Astrocyte (in vitro differentiated cells and primary cell): ENCODE measurements at places on chromosomes 4 and X. TPM values are rescaled to one million over a fixed set of nuclear protein-coding genes. Genes with fewer than 3 reads are reported as not detected.

- H3K27me3 ChIP-seq: no peaks in the 10 kb centered on the region
- DNase-seq: no peak
- no peak overlapping the region for H3K27ac ChIP-seq
- no peaks in the 10 kb centered on the region for H3K4me1 ChIP-seq
- no peaks in the 10 kb centered on the region for H3K36me3 ChIP-seq
Observed at GRCh38 chr4:71595576-71596108, 188.2 kb downstream of the GC start.

GRCh38 chrX:148913971-148914370 is 413.6 kb downstream of the AFF2 start:
- H3K36me3 ChIP-seq: no peaks in the 10 kb centered on the region
- peak overlapping the region; percentile 12 for H3K27ac ChIP-seq
- peaks cover 4% of the 10 kb centered on the region for H3K4me1 ChIP-seq
- no peak overlapping the region for H3K4me3 ChIP-seq

- H3K36me3 ChIP-seq: no peaks in the 10 kb centered on the region
- H3K4me1 ChIP-seq: no peaks in the 10 kb centered on the region
- H3K27ac ChIP-seq: no peak overlapping the region
Observed at GRCh38 chrX:39144323-39144722, 343.1 kb downstream of the MID1IP1 start.

GRCh38 chr4:46254788-46255187 is 130.9 kb upstream of the GABRG1 start:
- DNase-seq: peak; percentile 34
- H3K27ac ChIP-seq: no peak overlapping the region
- no peaks in the 10 kb centered on the region for H3K27me3 ChIP-seq
- H3K4me3 ChIP-seq: no peak overlapping the region

GRCh38 chrX:52359614-52360232 is 9.1 kb upstream of the XAGE2 start:
- no peaks in the 10 kb centered on the region for H3K4me1 ChIP-seq
- H3K36me3 ChIP-seq: no peaks in the 10 kb centered on the region
- DNase-seq: no peak
- no peaks in the 10 kb centered on the region for H3K27me3 ChIP-seq

- no peak overlapping the region for H3K4me3 ChIP-seq
- H3K4me1 ChIP-seq: no peaks in the 10 kb centered on the region
- no peak overlapping the region for H3K27ac ChIP-seq
- H3K36me3 ChIP-seq: no peaks in the 10 kb centered on the region
Observed at GRCh38 chr4:76383001-76383400, 37.9 kb downstream of the CCDC158 start.

DNA sequence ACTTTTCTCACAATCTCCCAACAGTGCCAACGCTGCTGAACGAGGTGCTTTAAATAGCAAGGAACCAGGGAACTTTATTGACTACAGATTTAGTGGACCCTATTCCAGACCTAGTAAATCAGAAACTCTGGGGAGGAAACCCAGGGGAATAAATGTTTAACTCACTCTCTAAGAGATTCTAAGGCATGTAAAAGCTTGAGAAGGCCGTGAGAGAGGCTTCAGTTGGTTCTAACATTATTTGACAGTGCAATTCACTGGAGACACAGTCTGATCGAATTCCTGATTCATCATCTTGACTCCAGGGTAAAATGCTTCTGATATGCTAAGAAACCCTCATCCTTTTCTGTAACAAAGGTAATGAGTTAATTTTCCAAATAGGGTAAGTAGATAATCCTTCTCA is 494.4 kb downstream of the KCNIP4 start:
- H3K27me3 ChIP-seq: peaks cover 6% of the 10 kb centered on the region
- H3K4me1 ChIP-seq: peaks cover 12% of the 10 kb centered on the region
- H3K27ac ChIP-seq: no peak overlapping the region
- no peaks in the 10 kb centered on the region for H3K36me3 ChIP-seq
- no peak overlapping the region for H3K4me3 ChIP-seq
- DNase-seq: no peak

GRCh38 chr4:70880739-70881138 is 21.4 kb upstream of the MOB1B start:
- H3K27me3 ChIP-seq: no peaks in the 10 kb centered on the region
- H3K4me3 ChIP-seq: no peak overlapping the region
- DNase-seq: no peak
- no peaks in the 10 kb centered on the region for H3K36me3 ChIP-seq
- no peaks in the 10 kb centered on the region for H3K4me1 ChIP-seq

DNA sequence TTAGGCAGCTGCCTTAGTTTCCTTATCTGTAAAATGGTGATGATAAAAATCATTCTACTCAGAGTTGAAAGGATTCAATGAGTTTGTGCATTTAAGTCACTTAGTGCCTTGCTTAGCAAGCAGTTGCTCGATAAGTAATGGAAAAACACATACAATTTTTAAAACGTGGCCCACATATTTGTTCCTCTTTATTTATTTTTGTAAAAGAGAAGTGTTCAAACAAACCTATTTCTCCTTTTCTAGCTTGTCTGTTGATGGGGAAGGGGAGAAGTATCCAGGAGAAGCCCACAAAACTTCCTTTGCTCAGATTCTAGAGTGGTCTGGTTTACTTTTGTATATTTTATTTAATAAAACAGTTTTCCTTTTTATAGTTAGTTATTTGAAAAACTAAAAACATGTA is 3.3 kb upstream of the HPGDS start:
- no peaks in the 10 kb centered on the region for H3K4me1 ChIP-seq
- H3K4me3 ChIP-seq: no peak overlapping the region
- no peaks in the 10 kb centered on the region for H3K27me3 ChIP-seq

DNA sequence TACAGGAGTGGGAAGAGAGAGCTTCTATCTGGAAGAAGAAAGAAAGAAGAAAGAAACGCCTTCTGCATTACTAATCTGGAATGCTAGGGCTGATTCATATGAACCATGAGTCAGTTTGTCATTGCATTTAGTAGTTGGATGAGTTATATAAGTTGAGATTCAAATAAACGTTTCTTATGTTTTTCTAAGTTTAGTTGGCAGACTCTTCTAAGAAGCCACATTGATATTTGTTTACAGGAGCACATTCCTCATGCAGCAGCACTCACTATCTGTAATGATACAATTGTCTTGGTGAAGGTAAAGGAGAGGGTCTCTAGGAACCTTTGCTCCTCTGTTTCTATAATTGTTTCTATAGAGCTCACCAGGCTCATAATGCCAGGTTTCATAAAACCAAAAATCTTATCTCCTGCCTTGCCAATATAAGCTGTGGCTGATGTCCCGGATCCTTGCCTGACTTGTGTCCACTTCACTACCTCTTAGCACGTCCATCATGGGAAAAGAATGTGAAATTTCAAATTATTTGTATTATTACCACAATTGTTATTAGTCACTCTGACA is 39.5 kb downstream of the HOPX start:
- peak overlapping the region; percentile 91 for H3K27ac ChIP-seq
- peaks cover 16% of the 10 kb centered on the region for H3K4me1 ChIP-seq
- peak; percentile 94 for DNase-seq
- no peaks in the 10 kb centered on the region for H3K36me3 ChIP-seq

DNA sequence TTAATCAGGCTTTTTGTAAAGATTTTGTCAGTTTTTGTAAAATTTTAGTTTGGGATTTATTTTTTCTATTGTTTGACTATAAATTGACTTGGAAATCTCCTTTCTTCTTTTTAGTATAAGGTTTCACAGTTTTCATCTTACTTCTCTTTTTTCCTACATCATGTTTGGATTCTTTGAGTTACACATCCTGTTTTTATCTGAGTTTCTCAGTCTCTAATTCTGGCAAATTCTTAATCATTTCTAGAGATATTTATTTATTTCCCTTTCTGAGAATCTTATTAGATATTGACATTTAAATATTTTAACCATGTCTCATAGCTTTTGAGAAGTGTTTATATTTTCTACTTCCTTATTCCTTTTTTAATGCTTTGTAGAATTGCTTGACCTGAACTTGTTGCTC is 20.7 kb downstream of the USP53 start:
- H3K4me1 ChIP-seq: peaks cover 10% of the 10 kb centered on the region
- H3K27ac ChIP-seq: no peak overlapping the region
- H3K4me3 ChIP-seq: no peak overlapping the region

DNA sequence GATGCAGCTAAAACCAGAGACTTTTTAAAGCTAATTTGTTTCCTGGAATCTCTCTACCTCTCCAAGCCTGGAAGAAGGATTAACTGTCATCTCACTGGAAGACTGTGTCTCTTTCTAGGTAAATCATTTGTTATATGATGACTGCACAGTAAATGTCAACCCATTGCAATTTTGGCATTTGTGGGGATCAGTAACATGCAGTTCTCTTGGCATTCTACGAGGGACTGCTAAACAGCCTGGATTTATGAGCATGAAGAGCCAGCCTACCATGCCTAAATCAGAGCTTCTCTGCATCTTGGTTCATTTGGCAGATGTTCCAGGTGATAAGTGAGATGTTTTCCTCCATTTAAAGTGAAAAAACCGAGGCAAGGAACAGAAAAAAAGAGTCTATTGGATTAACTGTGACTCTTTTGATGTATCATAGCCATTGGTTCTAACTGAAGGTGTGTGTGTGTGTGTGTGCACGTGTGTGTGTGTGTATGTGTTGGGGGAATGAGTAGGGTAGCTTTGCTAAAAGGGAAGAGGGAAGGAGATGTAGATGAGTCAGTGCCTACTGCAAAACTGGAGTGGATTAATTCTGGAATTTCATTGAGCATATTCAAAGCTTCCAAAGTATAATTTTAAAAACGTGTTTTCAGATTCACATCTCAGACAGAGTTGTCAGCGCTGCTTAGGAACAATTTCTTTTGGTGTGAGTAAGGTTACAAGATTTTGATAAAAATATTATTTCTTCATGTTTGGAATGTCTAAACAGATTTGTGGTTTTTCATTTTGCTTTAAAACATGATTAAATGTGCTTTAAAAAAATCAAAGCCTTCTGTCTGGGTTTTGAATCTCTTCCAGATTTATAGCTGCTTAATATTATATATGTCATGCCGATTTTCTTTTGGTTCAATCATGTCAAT is 123.2 kb upstream of the LNX1 start:
- H3K27me3 ChIP-seq: no peaks in the 10 kb centered on the region
- H3K27ac ChIP-seq: no peak overlapping the region
- peak; percentile 83 for DNase-seq

DNA sequence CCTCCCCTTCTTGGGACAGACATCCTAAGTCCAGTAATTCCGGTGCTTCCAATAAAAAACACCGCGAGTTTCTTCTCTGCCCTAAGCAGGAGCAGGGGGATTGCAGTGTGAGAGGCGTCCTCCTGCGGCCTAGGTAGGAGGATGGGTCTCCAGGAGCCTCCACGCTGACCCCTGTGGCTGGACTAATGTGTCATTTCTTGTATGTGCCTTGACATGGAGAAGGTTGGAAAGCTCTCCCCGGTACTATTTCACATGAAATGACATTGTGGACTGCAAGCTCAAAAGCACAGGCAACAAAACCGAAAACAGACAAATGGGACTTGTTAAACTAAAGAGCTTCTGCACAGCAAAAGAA is 66.6 kb upstream of the ENPP6 start:
- H3K36me3 ChIP-seq: no peaks in the 10 kb centered on the region
- H3K4me3 ChIP-seq: no peak overlapping the region
- H3K27ac ChIP-seq: no peak overlapping the region
- DNase-seq: no peak

- H3K4me3 ChIP-seq: no peak overlapping the region
- H3K27ac ChIP-seq: peak overlapping the region; percentile 51
- H3K4me1 ChIP-seq: peaks cover 7% of the 10 kb centered on the region
- no peaks in the 10 kb centered on the region for H3K36me3 ChIP-seq
- DNase-seq: peak; percentile 84
Observed at GRCh38 chrX:104351173-104351769, 96.5 kb upstream of the ESX1 start.

GRCh38 chrX:46662188-46662958 is 88.8 kb downstream of the CHST7 start:
- H3K27me3 ChIP-seq: no peaks in the 10 kb centered on the region
- H3K36me3 ChIP-seq: no peaks in the 10 kb centered on the region
- no peak for DNase-seq
- no peak overlapping the region for H3K27ac ChIP-seq
- H3K4me1 ChIP-seq: no peaks in the 10 kb centered on the region

GRCh38 chrX:48002319-48002718 is 1.5 kb downstream of the ZNF182 start:
- H3K36me3 ChIP-seq: no peaks in the 10 kb centered on the region
- no peaks in the 10 kb centered on the region for H3K27me3 ChIP-seq
- H3K4me1 ChIP-seq: no peaks in the 10 kb centered on the region

GRCh38 chr4:119314356-119314755 is 7.6 kb downstream of the FABP2 start:
- no peaks in the 10 kb centered on the region for H3K27me3 ChIP-seq
- peak; percentile 22 for DNase-seq
- no peak overlapping the region for H3K4me3 ChIP-seq
- no peaks in the 10 kb centered on the region for H3K36me3 ChIP-seq
- peaks cover 6% of the 10 kb centered on the region for H3K4me1 ChIP-seq

DNA sequence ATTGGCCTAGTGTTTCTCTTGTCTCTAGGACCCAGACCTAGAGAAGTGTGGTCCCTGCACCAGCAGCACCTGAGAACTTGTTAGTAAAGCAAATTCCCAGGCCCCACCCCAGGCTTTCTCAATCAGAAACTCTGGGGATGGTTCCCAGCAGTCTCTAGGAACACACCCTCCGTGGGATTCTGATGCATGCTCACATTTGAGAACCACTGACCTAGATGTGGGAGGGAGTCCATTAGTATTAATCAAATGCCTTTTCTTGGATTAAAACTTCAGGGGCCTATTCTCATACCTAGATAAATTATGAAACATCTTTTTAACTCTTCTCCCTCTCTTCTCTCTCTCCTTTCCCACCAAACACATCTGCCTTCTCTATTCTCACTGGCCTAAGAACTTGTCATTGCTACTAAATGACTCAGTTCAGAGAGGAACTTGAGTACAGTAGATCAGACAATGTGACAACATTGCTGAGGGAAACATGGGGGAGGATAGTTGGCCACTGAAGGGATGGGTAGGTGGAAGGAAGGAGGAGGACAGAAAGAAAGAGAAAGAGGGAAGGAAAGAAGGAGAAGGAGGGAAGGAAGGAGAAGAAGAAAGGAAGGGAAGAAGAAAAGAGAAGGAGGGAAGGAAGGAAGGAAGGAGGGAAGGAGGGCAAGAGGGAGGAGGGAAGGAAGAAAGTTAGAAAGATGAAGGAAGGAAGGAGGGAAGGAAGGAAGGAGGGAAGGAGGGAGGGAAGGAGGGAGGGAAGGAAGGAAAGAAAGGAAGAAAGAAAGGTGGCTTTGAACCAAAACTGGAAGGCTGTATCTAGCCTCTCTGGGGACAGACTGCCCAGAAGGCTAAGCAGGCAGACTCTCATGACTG is 132.7 kb upstream of the MAP3K15 start:
- H3K27ac ChIP-seq: no peak overlapping the region
- DNase-seq: peak; percentile 24
- no peaks in the 10 kb centered on the region for H3K36me3 ChIP-seq
- no peak overlapping the region for H3K4me3 ChIP-seq
- H3K27me3 ChIP-seq: no peaks in the 10 kb centered on the region
- H3K4me1 ChIP-seq: no peaks in the 10 kb centered on the region

GRCh38 chrX:87338510-87338909 is 179.1 kb upstream of the KLHL4 start:
- H3K27me3 ChIP-seq: no peaks in the 10 kb centered on the region
- H3K36me3 ChIP-seq: no peaks in the 10 kb centered on the region
- no peak overlapping the region for H3K4me3 ChIP-seq
- DNase-seq: no peak

The HSD17B13 gene
- 0.09 TPM in 1 of 2 replicates, not detected in the other for total RNA-seq

The PRKG2 gene
- total RNA-seq: 0.23 and 0.29 TPM in 2 replicates

The STPG2 gene
- total RNA-seq: 0.14 TPM in 1 of 2 replicates, not detected in the other

The ARHGAP36 gene
- not detected in 2 replicates for total RNA-seq

The DDIT4L gene
- 0.14 and 1.5 TPM in 2 replicates for total RNA-seq

The TBX22 gene
- not detected in 2 replicates for total RNA-seq

The GEMIN8 gene
- 9.5 and 10.5 TPM in 2 replicates for total RNA-seq

The PARM1 gene
- total RNA-seq: 1.2 and 2.4 TPM in 2 replicates

The ADH7 gene
- not detected in 2 replicates for total RNA-seq

The USP17L18 gene
- total RNA-seq: not detected in 2 replicates

The FGFBP1 gene
- total RNA-seq: not detected in 2 replicates

The PTPN13 gene
- 46.2 and 50.3 TPM in 2 replicates for total RNA-seq
